ENCODE measurements at places on chromosomes 3 and 15.
A peak's percentile ranks its signal among the peaks of the same experiment; 100 is the strongest.

- DNase-seq, result no peak
These were observed 7.9 kb downstream of the MESP2 start for GRCh38 chr15:89783861-89784685.

DNA sequence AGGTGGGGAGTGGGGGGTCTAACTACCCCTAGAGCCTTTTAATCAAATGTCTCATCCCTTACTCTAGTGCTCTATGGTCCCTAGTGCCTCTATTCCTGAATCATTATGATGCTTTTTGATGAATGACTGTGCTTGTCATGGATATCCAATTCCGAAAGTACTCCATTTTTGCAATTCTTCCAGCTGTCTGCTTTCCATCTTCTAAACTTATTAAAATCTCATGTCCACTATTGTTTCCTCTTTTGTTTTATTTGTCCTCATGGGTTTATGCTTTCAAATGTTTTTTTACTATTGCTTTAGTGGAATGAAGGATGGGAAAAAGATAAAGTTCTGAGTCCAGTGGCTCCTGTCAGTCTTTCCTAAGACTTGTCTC lies 77.2 kb upstream of the KCNMB2 start:
- DNase-seq, result no peak

DNA sequence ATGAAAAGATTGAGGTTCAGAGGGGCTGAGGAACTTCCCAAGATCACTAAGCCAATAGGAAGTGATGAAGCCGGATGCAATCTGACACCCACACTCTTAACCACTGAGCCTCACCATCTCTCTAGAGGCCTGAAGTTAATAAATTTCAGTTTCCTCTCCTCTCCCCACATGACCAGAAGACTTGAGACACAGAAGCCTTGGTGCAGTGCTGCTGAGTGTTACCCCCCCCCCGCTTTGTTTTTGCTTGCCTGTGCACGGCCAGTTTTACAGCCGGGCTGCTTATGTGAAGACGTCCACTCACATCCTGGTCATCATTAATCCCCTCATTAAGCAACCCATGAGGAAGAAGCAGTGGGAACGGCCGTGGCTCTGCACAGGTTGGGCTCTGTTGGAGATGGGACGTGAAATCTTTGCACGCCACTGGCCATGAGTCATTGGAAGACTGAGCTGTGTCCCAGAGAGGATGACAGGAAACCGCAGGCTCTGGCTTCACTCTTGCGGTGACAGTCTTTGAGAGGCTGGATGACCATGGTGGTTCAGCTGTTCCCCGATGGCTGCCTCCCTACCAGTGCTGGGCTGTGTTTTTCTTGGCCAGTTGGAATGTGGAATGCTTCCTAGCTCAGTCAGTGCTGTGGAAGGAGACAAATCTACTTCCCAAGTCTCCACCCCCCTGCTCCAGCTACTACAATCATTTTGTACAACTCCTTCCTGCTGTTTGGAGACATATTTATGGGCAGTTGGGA lies 232.6 kb upstream of the LRTM1 start:
- peak; percentile 100 for DNase-seq

- DNase-seq, result no peak
These were observed 175.9 kb downstream of the CHST2 start for GRCh38 chr3:143295201-143296080.

- no peak for DNase-seq
These were observed 181.0 kb downstream of the THSD4 start for GRCh38 chr15:71296315-71296679.

GRCh38 chr3:31670136-31670535 lies 137.4 kb downstream of the STT3B start:
- no peak for DNase-seq

Measured in HT1080 (cell line).